NCI-H345 (cell line): ENCODE measurements at places on chromosomes 6 and 20.

GRCh38 chr6:44257753-44258324 is 511 bp upstream of the SLC35B2 start:
- DNase-seq = no peak

GRCh38 chr6:159739341-159739740 is 12.0 kb downstream of the WTAP start:
- DNase-seq = no peak

DNA sequence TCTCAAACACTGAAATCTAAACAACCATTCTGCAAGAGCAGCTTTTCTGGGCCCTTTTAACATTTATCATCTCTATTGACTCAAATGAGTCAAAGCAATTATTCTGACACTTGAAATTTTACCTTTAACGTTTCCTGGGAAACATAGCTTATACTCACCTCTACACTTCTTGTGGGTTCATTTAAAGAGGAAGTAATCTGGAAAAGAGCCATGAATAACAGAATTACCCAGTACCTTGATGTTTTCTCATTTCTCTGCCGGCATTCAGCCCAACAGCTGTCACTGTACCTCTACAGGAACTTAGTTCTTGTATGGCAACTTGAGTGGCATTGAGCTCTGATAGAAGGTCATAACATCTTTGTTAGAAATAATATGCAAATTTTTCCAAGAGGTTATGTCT is 272.2 kb downstream of the KCNQ5 start:
- DNase-seq = peak; percentile 27

DNA sequence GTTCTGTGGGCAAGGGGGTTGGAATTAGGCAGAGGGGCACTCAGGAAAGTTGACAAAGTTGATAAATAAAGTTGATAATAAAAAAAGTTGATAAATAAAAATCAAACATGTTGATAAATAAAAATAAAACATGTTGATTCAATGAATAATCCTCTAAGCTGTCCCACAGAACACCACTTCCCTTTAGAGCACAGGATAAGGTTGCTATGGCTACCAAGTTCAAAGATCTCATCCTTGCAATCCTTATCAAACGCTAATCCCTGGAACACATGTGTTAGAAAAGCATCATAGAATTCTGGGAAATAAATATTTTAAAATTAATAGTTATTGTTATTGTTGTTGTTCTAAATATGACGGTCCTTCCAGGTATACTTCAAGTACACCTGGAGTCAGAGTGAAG is 33.9 kb downstream of the MBOAT1 start:
- DNase-seq = no peak

DNA sequence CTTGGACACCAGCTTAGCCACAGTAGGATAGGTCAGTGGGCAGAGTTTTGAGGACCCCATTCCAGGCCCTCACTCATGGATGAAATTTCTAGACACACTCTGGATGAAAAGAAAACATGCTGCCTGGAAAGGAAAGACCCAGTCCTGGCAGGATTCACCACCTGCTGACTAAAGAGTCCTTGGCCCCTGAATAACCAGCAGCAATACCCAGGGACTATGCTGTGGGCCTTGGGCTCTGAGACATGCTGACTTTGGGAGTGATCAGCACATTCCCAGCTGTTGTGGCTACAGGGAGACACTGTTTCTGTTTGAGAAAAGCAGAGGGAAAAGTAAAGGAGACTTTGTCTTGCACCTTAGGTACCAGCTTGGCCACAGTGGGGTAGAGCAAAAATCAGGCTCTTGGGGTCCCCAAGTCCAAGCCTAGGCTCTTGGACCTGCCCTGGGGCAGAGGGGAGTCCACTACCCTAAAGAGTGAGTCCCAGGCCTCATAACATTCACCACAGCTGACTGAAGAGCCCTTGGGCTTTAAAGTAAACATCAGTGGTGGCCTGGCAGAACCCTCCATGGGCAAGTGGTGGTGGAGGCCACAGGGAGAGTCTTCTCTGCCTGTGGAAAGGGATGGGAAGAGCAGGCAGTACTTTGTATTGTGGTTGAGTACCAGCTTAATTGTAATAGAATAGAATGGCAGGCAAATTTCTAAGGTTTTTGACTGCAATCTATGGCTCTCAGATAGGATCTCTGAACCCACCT is 516.8 kb downstream of the BCKDHB start:
- DNase-seq = no peak

DNA sequence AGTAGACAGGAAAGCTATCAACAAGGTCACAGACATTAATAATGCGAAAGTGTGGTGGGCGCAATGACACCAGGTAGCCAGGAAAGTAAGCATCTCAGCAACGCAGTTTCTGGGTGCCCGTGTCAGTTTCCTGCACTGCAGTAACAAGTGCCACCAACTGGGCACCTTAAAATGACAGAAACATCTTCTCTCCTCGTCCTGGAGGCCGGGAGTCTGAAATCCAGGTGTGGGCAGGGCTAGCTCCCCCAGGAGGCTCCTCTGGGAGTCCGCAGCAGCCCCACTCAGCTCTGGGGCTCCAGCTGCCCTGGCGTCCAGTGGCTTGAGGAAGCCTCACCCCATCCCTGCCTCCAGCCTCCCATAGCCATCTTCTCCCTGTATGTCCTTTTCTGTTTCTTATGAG is 387.2 kb downstream of the TAF4 start:
- DNase-seq = no peak

DNA sequence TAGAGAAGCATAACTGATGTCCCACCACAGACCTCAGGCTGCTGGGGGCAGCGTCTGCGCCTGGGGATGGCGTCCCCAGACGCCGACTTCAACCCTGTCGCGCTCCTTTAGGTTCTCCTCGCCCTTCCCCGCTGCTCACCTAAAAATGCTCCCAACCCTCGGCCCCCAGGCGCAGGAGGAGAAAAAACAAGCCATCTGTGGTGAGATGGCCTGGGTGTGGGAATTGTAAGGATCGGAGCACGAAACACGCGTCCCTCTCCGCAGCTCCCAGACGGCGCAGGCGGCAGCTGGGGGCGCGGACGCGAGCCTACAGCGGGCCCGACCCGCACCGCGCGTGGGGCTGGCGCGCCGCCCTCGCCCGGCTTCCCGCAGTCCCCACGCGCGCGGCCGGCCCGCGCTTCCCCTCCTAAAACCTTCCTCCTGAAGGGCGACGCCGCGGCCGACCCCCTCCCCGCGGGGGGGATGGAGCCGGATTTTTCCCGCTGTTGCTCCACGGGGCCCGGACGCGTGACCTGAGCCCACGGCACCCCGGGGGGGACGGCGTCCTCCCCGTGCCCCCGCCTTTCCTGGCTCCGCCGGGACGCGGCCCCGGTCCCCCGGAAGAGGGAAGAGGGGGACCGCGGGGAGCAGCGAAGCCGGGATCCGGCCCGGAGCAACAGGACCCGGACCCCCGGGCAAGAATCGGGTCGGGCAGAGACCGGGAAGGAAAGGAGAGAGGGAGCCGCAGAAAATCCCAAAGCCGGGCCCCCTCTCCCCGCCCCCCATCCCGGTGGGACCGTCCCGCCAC is 611 bp downstream of the EPB41L2 start:
- no peak for DNase-seq

GRCh38 chr20:44109951-44110361 is 77.0 kb downstream of the JPH2 start:
- DNase-seq = no peak

DNA sequence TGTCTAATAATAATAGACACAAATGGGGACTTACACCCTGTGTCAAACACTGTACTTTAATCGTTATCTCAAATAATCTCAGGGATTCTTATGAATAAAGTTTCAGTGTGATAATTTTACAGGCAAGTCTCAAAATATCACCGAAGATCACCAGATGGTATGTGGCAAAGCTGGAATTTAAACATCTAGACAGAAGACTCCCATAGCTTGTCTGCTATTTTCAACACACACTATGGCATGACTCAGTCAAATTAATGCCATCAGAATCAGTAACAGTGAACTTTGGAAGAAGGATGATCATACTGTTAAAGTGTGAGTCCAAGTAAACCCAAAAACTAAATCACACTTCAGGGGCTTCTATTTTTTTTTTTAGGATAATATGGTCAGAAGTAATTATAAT is 867.6 kb upstream of the FLRT3 start:
- no peak for DNase-seq

DNA sequence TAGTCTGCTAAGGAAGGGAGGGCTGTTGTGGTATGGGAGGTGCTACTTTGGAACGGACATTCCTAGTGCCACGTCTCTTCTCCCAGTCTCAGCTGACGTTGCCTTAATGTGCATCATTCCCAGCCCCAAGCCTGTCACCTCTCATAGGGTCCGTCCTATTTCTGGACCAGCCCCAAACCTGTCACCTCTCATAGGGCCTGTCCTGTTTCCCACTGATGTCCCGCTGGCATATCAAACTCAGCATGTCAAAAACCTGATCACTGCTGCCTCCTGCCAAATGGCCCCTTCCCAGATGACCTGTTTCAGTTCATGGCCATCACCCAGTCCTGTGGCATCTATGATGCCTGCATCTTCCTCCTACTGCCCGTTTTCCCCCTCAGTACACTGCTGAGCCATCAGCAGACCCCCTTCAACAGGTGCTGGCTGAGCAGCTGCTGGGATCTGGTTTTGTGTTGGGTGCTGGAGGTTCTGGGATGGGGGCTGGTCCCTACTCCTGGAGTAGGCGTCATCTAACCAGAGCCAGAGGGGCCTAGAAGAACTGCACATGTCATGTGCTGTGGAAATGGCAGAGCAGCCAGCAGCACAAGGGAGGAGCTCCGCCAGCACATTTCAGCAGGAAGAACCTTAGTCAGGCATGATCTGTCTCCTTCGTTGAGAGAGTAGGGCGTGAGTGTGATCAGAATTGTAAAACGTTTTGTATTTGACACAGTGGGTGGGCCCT is 3.3 kb downstream of the ENTPD6 start:
- no peak for DNase-seq

DNA sequence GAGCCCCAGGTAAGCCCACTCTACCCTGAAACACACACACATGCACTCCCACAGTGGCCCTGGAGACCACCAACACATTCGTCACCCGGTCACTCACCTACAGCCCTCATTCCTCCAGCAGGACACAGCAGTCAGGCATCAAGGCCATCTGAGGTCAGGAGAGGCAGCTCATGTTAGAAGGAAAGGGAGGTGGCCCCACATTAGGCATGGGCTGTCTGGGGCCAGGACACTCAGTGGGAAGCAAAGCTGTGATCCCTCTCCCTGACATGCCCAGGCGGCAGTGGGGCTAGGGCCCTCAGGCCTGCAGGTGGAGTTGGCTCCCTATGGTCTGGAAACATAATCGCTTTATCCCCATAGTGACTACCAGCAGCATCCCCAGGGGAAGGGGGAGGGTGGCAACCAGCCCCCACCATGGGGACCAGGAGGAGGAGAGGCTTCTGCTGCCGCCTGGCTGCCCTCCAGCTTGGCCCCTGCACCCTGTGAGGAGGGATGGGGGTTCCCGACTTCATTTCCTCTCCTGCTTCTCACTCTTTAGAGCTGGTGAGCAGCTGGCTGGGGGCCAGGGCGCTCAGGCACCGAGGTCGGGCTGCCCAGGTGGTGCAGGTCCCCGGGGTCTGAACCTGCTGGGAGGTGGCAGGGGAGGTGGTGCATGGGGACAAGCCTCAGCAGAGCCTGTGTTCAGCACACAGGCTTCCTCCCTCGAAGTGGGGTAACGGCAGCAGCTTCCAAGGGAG is 76.6 kb upstream of the CST7 start:
- DNase-seq = peak; percentile 89

DNA sequence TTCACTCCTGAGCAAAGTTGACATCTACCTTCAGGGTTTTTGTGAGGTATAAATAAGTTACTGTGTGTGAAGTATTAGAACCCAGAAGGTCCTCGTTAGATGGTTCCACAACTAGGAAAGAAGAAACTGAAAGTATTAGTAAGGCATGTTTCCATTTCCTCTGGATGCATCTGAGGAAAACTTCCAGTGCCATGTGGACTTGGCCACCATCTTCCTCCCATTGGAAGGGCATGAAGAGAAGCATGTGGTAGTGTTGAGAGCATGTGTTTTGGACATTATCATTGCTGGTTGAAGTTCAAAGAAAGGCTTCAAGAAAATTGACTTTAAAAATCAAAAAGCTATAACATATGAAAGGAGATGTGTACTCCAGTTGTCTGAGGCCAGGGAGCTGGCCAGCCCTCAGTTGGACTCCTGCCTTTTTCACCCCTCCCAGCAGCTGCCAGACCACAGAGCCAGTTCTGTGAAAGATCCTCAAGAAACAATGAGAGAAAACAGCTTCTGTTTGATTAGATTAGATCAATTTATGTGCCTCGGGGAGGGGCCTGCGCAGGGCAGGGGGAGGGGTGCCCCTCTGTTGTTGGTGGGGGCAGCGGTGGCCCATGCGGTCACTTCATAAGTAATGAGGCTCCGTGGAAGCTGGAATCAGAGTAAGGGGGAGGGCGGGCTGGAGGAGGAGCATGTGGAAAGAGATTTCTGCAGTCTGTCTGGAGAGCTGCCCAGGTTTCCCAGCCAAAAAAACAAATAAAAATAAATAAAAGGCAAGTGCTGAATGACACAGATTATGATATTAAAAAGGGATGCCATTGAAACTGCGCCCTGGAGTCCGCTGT is 154.0 kb downstream of the JARID2 start:
- no peak for DNase-seq

- DNase-seq = no peak
Observed at GRCh38 chr6:152112491-152113261, 305.2 kb downstream of the ESR1 start.

- no peak for DNase-seq
Observed at GRCh38 chr20:9246731-9247130, 177.8 kb downstream of the PLCB4 start.

DNA sequence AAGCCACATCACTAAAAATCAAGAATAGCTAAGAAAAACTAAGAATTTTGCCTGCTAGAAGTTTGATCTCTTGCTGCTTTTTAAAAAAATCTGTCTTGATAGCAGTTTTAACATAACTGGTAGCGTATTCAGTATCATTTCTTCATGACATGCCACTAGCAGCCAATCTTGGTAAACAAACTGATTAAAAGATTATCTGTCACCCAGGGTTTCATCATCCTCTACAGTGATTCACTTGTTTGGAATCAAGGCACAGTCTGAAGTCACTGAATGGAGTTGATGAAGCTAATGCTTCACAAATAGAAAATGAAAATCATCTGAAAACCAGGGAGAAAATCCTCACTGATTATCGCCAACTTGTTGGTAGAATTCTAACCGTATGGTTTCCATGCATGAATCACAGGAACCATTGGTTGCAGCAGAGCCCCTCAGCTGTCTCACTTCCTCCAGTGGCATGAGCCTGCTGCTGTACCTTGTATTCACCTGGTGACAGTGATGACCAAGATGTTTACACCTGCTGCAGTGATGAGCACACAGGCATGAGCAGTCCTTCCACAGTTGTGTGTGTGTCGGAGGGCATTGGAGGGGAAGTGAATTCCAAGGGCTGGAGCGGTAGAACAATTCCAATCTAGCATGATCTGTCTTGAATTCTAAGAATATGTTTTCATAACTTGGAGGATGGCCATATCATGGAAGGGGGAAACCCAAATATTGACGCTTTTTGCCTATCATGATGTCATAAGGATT is 275.0 kb downstream of the KHDC1L start:
- no peak for DNase-seq

- DNase-seq = no peak
Observed at GRCh38 chr20:63134201-63134612, 81.7 kb downstream of the YTHDF1 start.

- DNase-seq = no peak
Observed at GRCh38 chr6:167791780-167792478, 34.8 kb upstream of the AFDN start.

- no peak for DNase-seq
Observed at GRCh38 chr6:135382182-135382628, 115.3 kb downstream of the AHI1 start.

- no peak for DNase-seq
Observed at GRCh38 chr20:14148042-14148441, 152.7 kb downstream of the MACROD2 start.
